ENCODE measurements at places on chromosomes 13 and 19.

- no peak for DNase-seq
Measured at GRCh38 chr13:80881034-80881433, 540.1 kb upstream of the SPRY2 start.

DNA sequence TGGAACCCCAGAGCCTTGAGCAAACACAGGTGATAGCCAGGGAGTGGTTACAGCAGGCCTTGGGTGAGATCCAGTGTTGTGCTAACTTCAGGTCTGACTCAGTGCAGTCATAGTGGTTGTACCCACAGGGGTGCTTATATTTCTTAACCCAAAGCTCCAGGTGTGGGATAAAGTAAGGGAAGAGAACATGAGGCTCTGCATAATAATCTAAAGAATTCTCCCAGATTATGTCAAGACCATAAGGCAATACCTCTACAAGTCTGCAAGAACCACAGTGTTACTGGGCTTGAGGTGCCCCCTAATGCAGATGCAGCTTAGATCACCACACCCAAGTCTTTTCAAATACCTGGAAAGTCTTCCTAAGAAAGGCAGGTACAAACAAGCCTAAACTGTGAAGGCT, 485.4 kb downstream of the RFC3 start:
- DNase-seq: no peak

GRCh38 chr19:49224879-49225278, 67.3 kb downstream of the TRPM4 start:
- DNase-seq: no peak

- DNase-seq: no peak
Measured at GRCh38 chr19:5292822-5293611, 47.6 kb downstream of the PTPRS start.

GRCh38 chr13:102000764-102001163, 401.1 kb downstream of the FGF14 start:
- DNase-seq: no peak

GRCh38 chr19:7098096-7098495, 28.6 kb downstream of the ZNF557 start:
- DNase-seq: no peak

GRCh38 chr19:15072930-15073647, 8.9 kb upstream of the OR1I1 start:
- no peak for DNase-seq

DNA sequence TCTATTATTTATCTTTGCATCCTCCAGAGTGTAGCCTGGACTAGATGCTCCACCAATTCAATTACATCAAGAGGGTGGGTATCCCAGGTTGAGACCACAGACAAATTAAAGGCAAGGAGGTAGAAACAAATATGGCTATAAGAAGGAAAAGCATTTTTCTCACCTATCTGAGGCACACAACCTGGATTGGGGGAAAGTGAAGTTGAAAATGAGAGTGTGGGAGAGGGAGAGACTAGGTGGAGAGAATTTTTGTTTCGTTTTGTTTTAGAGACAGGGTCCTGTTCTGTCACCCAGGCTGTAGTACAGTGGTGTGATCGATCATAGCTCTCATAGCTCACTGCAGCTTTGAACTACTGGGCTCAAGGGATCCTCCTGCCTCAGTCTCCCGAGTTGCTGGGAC, 5.8 kb upstream of the PRODH2 start:
- no peak for DNase-seq

DNA sequence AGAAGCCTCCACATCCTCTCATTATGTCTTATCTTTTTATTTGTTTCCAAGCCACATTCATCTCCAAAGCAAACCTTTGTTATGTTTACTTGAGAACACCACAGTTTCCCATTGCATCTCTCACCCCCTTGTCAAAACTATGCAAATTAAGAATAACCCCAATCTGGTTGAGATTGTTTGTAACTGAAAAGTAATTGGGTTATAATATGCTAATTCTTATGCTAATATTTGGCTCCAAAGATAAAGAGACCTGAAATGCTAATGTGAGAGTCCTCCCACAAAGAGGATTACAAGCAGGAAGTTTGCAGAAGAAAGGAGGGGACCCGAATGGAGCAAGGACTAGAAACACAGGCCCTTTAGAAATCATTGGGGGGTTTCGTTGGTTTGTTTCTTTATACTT, 92.9 kb upstream of the UBL3 start:
- DNase-seq: no peak

DNA sequence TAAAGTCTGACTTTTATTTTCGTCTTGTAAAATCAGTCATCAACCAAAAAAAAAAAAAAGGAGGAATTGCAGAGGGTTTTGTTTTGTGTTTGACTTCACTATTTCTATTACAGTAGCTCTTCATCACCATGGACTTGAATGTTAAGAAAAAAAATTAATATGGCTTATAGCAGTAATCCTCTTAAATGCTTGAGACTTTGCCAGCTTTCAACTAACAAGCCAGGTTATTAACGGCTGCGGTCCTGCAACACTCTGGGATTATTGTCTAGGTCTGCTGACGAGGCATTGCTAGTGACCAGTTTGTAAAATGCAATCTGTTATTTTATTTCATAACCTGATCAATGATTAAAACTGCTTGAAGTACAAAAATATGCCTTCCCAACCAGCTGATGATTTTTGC, 647.2 kb upstream of the KLHL1 start:
- no peak for DNase-seq

DNA sequence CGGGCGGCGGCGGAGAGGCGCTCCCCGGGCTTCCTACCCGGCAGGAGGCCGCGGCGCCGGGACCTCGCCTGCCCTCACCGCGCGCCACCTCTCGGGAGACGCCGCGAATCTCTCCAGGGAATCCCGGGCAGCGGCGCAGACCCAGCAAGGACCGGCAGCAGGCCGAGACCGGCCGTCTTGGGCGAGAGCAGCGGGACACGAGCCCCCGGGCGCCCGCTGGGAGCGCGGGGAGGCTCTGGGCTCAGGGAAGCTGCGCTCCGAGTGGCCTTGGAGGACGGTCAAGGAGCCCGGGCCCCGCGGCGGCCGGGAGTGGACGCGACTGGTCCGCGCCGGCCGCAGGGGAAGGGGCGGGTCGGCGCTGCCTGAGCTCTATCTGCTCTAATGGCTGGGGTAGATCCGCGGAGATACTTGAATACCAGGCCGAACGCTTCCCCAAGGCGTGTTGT, 14.7 kb downstream of the CDX2 start:
- no peak for DNase-seq

DNA sequence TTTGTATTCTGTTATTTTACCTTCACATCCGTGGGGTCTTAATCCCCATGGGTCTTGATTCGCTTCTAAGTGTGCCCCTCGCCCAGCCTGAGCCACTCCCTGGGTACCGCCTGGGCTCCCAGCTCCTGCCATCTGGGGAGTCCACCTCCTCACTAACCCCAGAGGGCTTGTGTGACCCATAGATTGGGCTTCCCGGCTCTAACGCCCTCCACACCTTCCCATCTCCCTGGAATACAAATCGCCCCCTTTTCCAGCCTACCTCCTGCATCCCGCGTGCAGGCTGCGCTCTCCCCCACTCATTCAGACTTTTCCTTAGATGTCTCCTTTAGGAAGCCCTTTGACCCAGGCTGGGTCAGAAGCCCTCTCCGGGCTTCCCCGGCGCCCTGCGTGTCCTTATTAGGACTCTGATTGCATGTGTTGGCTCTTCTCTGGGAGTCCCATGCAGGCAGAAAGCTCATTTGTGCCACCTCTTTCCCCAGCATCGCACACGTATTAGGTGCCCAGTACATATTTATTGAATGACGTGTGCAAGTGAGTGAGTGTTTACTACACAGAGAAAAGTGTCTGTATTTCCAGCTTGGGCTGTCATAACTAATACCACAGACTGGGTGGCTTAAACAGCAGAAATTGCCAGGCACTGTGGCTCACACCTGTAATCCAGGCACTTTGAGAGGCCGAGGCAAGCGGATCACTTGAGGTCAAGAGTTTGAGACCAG, 757 bp downstream of the CCDC124 start:
- DNase-seq: no peak

DNA sequence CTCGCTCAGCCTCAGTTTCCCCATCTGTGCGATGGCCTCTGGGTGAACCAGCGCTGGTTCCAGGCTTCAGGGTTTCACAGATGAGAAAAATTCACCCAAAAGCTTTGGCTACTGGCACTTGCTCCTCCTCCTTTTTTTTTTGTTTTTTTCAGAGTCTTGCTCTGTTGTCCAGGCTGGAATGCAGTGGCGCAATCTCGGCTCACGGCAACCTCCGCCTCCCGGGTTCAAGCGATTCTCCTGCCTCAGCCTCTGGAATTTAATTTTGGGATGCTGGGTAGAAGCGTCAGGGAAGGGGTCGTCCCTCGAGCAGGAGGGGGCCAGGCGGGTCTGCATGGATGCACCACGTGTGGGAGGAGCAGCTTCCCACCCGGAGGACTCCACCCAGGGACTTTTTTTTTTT, 7.0 kb downstream of the PRSS57 start:
- no peak for DNase-seq

DNA sequence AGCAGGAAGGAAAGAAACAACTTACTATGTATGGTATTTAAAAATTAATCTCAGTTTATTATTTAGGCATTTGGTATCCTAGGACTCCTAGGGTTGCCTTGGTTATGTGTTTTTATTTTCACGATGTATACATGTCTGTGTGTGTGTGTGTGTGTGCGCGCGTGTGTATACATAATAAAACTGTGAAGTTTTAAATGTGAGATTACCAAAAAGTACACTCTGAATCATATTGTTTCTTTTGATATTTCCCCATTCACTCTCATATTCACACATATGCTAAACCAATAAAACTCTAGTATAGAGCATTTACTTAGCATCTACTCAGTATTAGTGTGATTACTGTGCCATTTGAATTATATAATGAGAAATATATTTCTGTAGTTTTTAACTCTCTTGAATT, 30.8 kb upstream of the NDFIP2 start:
- DNase-seq: no peak

DNA sequence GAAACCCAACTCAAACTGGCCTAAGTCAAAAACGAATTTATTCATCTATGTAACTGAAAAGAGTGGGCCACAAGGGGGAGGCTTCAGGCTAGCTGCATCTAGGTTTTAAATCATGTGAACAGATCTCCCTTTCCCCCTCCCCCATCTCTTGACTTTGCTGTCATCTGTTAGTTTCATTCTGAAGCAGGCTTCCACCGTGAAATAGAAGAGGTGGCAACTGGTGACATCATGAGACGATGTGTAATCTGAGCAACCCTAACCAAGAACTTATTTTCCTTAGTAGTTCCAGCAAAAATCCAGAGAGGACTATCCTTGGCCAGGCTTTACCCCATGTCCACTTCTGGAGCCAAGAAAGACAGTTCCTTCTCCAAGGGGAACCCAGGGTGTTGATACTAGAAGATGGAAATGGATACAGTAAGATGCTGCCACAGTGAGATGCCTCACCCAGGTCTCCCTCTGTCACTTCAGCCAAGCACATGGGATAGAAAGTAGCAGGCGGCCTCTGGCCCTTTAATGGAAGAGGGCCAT, 9.4 kb downstream of the SAMD4B start:
- DNase-seq: peak; percentile 19

- no peak for DNase-seq
Measured at GRCh38 chr19:7661744-7662538, 6.9 kb upstream of the RETN start.

DNA sequence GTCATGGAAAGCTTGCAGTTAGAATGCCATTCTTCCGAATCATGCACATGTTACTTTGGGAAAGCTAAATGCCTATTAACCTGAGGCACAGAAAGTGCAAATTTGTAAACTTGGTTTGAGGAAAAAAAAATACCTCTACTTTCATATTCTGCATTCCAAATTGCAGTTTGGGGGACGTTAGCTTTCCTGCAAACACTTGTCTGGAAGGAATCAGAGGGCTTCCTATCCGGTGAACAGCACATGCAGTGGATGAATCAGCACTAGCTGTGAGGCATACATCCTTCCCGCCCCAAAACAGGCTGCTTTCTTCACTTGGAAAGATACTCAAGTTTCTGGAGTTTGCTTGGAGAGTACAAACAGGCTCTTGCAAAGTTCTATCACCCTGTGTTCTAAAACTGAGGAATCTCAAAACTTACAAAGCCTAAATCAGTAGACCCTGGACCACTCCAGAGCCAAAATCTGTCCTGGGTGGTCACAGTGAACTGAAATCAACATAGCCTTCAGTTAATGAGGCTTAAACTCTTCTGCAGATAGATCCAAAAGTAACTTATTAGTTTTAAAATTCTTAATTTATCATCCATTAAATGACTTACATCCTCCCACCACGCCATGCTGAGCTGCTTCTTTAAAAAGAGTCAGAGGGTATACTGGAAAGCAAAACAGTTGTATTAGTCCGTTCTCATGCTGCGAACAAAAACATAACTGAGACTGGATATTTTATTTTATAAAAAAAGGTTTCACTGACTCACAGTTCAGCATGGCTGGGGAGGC, 802.3 kb upstream of the ARGLU1 start:
- DNase-seq: no peak

DNA sequence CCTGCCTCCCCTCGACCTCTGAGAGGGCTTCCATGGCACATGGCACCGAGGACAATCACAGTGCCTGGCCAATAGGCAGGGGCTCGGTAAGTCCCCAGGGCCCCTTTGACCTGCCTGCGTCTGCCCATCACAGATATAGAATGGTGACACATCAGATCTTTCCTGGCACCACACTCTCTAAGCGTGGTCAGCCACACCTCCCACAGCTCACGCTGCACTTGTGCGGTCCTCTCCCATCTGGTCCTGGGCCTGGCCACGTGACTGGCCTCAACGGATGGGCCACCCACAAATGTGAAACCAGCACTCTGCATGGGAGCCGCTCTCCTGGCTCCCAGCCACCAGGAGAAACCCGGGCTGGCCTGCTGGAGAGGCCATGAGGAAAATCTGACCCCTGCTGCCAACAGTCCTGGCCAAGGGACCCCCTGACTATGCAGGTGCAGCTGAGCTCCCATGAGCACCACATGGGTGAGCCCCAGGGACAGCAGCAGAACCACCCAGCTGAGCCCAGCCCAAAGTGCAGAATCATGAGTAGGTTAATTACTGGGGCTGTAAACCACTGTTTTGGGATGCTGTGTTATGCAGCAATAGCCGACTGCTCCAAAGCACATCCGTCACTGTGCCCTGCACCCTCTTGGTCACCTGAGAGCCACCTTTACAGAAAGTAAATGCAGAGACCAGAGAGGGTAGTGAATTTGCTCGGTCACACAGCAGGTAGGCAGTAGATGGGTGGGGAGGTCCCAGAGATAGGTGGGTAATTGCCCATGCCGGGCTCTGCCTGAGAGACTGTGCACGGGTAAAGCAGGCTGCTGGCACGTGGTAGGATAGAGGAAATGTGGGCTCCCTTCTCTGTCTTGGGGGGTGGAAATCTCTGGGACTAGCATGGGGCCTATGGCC, 9.7 kb upstream of the MEF2B start:
- DNase-seq: no peak
